ENCODE measurements at places on chromosomes 12 and 14.
A peak's percentile ranks its signal among the peaks of the same experiment; 100 is the strongest.

GRCh38 chr12:75790219-75790618, 241.4 kb downstream of the PHLDA1 start:
- H3K4me1 ChIP-seq: no peaks in the 10 kb centered on the region
- H3K27ac ChIP-seq: no peak overlapping the region
- no peak overlapping the region for H3K4me3 ChIP-seq
- H3K27me3 ChIP-seq: peaks cover 9% of the 10 kb centered on the region

GRCh38 chr14:57939084-57939483, 73.2 kb upstream of the SLC35F4 start:
- no peak for DNase-seq
- no peaks in the 10 kb centered on the region for H3K36me3 ChIP-seq
- no peaks in the 10 kb centered on the region for H3K4me1 ChIP-seq
- H3K27ac ChIP-seq: no peak overlapping the region

DNA sequence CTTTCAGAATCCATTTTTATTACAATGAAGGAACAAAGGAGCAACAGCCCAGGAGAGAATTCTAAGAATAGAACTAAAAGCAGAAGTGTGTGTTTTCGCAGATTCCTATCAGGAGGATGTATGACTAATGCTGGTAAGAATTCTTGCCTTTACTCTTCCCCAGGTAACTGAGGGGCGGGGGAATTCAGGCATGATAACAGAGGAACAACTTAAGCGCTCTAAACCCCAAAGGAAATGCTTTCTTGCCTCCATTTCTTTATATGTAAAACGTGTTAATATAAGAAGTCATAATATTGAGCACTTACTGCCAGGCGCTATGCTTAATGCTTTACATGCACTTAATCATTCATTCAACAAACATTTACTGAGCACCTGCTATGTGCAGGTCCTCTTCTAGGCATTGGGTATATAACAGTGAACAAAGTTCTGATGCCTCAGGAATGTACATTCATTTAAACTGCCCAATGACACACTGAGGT, 4.5 kb downstream of the HCAR1 start:
- H3K36me3 ChIP-seq: no peaks in the 10 kb centered on the region
- no peak for DNase-seq
- no peaks in the 10 kb centered on the region for H3K27me3 ChIP-seq
- peak overlapping the region; percentile 49 for H3K27ac ChIP-seq

DNA sequence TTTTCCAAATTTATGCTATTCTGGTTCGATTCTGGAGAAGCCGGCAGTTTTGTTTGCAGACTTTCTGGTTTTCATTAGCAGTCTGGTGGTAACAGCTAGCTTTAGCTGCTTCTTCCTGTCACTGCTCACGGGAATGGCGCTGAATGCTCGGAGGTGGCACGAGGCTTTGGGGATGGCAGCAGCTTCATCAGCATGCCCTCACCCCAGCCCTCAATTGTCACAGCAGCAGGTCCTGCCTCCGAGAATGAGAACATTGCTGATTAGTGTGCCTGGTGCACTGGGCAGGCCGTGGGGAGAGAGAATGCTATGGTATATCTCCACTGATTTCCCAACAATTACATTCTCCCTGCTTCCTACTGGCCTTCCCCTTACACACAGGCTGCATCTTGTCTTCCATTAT, 73.6 kb downstream of the SAMD4A start:
- H3K27ac ChIP-seq: no peak overlapping the region
- no peaks in the 10 kb centered on the region for H3K27me3 ChIP-seq
- no peak overlapping the region for H3K4me3 ChIP-seq
- no peaks in the 10 kb centered on the region for H3K4me1 ChIP-seq

GRCh38 chr14:90614696-90615516, 201.3 kb downstream of the TTC7B start:
- H3K27me3 ChIP-seq: no peaks in the 10 kb centered on the region
- no peaks in the 10 kb centered on the region for H3K4me1 ChIP-seq
- H3K4me3 ChIP-seq: no peak overlapping the region
- no peaks in the 10 kb centered on the region for H3K36me3 ChIP-seq

GRCh38 chr12:98999559-98999958, 354.5 kb downstream of the APAF1 start:
- H3K27me3 ChIP-seq: peaks cover 3% of the 10 kb centered on the region
- H3K27ac ChIP-seq: no peak overlapping the region
- DNase-seq: no peak
- no peaks in the 10 kb centered on the region for H3K4me1 ChIP-seq
- H3K4me3 ChIP-seq: no peak overlapping the region

DNA sequence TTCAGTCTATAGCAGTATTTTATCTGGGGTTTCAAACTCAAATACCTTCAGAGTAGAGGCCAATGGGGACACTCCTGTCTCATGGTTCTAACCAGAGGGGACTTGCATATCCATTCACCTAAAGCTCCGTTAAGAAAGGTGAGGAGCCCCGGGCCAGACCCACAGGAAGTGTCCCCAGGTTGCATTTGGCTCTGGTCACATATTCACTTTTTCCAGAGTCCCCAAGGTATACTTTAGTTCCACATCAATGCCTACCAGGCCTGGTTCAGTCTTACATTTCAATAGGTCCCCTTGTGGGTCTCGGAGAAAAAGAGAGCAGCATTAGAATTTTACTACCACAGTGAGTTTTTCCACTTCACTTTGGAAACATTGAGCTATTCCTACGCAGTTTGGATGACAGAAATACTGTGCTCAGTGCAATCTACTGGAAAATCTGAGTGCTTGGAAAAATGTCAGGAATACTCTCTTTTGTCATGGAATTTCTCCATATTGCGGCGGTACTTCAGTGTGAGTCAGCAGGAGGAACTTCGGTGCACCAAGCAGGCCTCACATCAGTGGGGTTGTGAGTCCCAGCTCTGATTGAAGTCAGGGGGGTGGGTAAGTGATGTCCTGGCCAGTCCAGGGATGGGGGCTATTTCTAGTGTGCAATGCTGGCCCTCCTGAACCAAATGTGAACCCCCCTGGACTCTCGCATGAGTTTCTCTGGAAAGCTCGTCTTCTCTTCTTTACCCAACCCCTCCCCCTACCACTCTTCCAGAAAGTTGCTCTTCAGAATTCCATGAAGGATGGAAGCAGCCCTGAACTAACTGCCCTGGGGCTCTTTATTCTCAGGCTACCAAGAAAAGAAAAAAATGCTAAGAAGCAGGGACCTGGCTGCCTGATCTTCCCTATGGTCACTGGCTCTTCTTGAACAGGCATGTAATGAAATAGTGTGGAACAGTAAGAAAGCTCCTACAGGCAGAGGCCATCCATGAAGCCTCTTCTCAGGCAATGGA, 184.7 kb downstream of the PRKCH start:
- H3K4me3 ChIP-seq: peak overlapping the region; percentile 5
- H3K27me3 ChIP-seq: no peaks in the 10 kb centered on the region
- peak overlapping the region; percentile 66 for H3K27ac ChIP-seq
- peaks cover 89% of the 10 kb centered on the region for H3K36me3 ChIP-seq

GRCh38 chr14:22002860-22003284, 329.3 kb upstream of the OR4E1 start:
- peaks cover 40% of the 10 kb centered on the region for H3K4me1 ChIP-seq
- H3K27ac ChIP-seq: peak overlapping the region; percentile 76
- no peaks in the 10 kb centered on the region for H3K27me3 ChIP-seq
- peaks cover 10% of the 10 kb centered on the region for H3K36me3 ChIP-seq
- peak; percentile 86 for DNase-seq
- peak overlapping the region; percentile 77 for H3K4me3 ChIP-seq

DNA sequence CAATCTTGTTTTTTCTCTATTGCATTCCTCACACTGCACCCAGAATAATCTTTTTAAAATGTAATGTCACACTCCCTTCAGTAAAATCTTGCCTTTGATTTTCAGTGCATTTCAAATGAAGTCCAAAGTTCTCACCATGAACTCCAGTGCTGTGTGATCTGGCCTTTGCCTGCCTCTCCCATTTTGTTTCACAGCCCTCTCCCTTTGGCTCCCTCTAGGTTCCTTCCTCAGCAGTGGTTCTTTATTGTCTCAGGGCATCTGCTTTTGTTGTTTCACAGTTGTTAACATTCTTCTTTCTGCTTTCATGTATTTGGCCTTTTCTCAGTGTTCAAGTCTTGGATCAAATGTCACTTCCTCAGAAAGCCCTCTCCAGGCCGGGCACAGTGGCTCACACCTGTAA, 84.5 kb upstream of the AMN1 start:
- H3K27me3 ChIP-seq: no peaks in the 10 kb centered on the region
- H3K4me1 ChIP-seq: peaks cover 9% of the 10 kb centered on the region
- no peaks in the 10 kb centered on the region for H3K36me3 ChIP-seq
- peak overlapping the region; percentile 13 for H3K27ac ChIP-seq
- H3K4me3 ChIP-seq: no peak overlapping the region

DNA sequence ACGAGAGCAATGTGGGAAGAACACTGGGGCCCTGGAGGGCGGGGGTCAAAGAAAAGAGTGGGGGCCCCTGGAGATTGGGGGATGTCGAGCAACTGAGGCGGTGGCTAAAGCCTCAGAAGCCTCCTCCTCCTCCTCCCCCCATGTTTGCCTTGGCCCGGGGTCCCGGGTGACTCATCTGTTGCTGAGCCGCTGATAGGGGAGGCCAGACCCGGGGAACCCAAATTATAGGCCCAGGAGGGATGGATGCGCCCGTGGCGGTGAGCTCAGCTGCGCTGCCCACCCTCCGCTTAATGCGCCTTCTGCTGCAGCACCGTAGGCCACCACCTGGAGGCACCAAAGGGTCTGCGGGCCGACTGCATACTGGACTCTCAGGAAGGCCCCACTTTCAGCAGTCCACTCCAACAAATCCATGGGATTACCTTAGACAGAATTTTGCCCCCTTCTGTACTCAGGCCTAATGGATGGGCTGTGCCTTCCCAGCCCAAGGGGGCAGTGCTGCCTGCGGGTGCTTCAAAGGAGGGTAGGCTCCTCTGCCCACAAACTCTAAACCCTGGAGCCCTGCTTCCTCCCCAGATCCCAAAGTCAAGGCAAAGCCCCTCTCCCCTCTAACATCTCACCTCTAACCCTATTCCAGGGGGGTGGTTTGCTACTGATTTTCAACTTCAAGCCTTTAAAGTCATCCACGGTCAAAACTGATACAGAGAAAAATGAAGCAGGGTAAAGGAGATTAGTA, 2.6 kb upstream of the WNT10B start:
- no peaks in the 10 kb centered on the region for H3K36me3 ChIP-seq
- H3K27me3 ChIP-seq: peaks cover 83% of the 10 kb centered on the region
- H3K27ac ChIP-seq: no peak overlapping the region
- peak; percentile 62 for DNase-seq

GRCh38 chr12:552466-552865, 92.7 kb downstream of the B4GALNT3 start:
- peaks cover 22% of the 10 kb centered on the region for H3K36me3 ChIP-seq
- peak overlapping the region; percentile 90 for H3K27ac ChIP-seq
- H3K4me3 ChIP-seq: peak overlapping the region; percentile 90
- peaks cover 66% of the 10 kb centered on the region for H3K4me1 ChIP-seq

DNA sequence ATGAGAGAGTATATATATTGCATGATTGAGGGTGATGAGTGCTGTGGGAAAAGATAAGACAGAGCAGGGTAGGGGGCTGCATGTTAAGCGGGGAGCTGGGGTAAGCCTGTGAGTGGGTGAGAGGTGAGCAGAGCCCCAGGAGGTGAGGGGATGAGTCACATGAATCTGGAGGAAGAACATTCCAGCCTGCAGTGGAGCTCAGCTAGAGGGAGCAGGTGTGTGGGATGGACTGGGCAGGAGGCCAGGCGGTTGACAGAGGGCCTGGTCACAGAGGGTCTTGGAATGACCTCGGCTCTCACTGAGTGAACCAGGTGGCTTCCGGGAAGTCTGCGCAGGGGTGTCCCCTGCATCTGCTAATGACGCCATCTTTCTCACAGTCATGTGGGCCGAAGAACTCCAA, 44.4 kb downstream of the GIT2 start:
- peaks cover 73% of the 10 kb centered on the region for H3K36me3 ChIP-seq
- peaks cover 22% of the 10 kb centered on the region for H3K4me1 ChIP-seq
- H3K27ac ChIP-seq: no peak overlapping the region
